Subcutaneous preadipocyte (primary cell): ENCODE measurements at places on chromosomes 2 and 18. TPM values are rescaled to one million over a fixed set of nuclear protein-coding genes. Genes with fewer than 3 reads are reported as not detected.

LAMA1 gene
- total RNA-seq = 47.7 and 48.1 TPM in 2 replicates

CRYBA2 gene
- total RNA-seq = not detected in 2 replicates

C1GALT1C1L gene
- 0.78 and 1.1 TPM in 2 replicates for total RNA-seq

HEATR5B gene
- 20.6 and 21.1 TPM in 2 replicates for total RNA-seq

DNER gene
- 0.73 and 3.1 TPM in 2 replicates for total RNA-seq

CFAP221 gene
- under 0.01 TPM in 1 of 2 replicates, not detected in the other for total RNA-seq

PKDCC gene
- 26.4 and 26.5 TPM in 2 replicates for total RNA-seq
